Occipital lobe (tissue), 3 donors: ENCODE measurements at places on chromosomes 2 and 18.

DNA sequence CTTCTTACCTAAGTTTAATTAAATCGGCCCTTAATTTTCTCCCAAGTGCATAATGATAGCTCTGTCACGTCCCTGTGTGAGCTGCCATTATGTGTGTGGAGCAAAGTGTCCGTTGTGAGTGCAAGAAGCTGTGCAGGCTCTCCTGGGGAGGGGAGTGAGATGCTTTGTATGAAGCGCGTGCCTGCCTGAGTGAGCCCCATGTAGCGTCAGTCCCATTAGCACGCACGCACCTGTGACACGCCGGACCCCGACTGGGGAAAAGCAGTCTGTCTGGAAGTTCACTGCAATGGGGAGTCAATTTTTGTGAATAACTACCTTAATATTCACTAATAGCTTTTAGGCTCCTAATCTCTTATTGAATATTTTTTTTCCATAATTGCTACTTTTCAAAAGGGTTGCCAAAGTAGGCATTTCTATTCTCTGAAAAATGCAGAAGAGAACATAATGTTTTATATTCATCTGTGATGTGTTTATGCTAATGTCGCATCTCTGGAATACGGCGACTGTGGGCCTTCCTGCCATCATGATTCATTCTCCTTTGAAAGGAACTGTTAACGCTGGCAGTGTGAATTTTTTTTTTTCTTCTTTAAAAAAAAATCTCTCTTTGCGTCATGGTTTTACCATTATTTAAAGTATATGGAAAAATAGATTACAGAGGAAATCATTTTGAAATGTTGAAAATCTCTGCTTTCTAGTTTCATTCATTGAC lies 157.7 kb downstream of the COL4A4 start:
- DNase-seq, result no peak

- DNase-seq, result no peak
Measured at GRCh38 chr2:85269959-85270358, 57.8 kb downstream of the TGOLN2 start.

- DNase-seq, result no peak
Measured at GRCh38 chr2:61582165-61582564, 44.0 kb upstream of the XPO1 start.

DNA sequence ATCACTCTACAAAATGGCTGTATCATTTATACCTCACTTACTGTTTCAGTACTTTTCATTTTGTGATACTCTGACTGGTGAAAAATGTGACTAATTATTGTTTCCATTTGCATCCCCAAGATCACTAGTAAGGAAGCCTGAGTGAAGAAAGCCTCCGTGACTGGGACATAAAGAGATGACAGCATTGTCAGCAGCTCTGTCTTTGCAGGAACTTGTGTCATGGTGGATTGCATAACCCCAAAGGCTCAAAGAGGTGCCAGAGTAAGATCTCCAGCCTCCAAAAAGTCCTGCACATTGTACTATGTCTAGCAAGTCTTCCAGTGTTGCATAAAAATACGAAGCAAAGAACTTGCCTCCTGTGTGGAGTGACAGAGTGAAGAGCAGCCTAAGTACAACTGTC lies 187.5 kb upstream of the CRIM1 start:
- DNase-seq, result no peak

DNA sequence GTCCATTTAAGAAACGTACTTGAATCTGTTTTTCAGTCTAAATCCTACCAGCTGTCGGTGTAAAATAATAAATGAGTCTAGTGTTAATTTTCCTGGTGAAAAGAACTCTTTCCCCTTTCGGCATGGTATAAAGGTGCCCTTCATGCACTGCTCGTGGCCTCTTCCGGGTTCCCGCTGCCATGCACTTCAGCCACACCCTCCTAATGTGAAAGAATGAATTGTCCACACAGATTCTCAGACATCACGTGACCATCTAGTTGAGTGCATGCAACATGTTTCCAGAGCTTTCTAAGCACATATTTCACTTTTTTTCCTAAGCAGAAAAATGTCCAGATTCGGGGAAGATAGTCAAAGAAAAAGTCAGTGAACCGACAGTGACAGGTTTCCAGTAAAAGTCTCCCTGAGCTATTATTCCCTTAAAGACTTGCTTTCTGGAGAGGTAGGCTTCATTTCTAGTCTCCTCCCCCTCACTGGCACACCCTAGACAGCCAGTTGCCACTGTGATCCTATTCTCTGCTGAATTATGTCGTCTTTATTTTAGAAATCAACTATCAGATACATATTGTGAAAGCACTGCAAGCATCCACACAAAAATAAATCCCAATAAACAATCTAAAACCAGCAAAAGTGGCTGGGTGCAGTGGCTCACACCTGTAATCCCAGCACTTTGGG lies 65.9 kb upstream of the RPL31 start:
- DNase-seq, result no peak

DNA sequence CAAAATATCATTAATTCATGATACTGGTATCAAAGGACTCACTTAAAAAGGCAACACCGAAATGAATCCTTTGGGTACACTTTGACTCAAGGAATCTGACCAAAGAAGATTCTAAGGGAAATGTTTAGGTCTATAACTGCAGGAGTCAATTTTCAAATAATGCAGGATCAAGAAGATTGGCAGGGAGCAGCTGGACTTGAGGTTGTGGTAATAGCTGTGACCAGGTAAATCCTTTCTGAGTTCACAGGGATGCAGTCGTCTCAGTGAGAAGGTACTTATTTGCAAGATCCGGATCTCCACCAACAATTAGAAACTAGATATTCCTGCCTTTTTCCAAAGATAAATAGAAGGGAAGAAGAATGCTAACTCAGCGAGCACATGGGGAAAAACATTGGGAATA lies 96.9 kb downstream of the SCN9A start:
- no peak for DNase-seq

- no peak for DNase-seq
Measured at GRCh38 chr18:11666176-11666575, 22.9 kb upstream of the GNAL start.

DNA sequence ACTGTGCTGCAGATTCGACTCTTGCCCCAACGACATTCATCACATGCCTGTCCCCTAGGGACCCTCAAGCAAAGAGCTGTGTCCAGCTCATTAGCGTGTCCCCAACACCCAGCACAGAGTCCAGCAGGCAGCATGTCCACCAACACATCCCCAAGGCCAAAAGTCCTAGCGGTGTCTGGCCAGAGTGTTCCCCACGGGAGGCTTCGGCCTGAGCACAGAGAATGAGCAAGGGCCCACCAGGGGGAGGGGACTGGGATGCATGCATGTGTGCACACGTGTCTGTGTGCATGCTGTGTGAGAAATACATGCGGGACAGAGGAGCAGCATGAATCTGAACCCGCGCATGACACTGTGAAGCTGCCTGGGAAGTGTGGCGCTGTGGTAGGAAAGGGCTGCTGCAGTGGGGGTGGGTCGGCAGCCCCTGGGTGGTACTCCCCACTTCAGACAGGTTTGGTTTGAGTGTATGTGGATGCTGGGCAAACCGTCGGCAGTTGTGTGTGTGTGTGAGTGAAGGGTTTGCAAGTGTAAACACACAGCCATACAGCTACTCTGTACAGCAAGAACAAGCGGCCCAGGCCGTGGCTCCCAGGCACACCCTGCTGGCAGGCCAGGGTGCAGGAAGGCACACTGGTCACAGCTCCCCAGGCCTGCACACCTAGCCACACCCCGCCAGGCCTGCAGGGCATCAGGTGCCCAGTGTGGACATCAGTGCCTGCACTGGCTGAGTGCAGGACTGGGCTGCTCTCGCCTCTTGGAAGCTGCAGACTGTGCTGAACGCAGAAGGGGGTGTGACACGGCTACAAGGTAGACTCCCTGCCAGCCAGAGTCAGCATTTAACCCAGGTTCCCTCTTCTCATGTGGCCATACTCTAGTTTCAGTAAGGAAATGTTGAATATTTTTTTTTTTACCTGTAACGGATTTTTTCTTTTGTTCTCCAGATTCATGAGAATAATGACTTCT lies 19.5 kb upstream of the HES6 start:
- no peak for DNase-seq

- DNase-seq, result no peak
Measured at GRCh38 chr2:20515290-20516220, 68.7 kb downstream of the RHOB start.

DNA sequence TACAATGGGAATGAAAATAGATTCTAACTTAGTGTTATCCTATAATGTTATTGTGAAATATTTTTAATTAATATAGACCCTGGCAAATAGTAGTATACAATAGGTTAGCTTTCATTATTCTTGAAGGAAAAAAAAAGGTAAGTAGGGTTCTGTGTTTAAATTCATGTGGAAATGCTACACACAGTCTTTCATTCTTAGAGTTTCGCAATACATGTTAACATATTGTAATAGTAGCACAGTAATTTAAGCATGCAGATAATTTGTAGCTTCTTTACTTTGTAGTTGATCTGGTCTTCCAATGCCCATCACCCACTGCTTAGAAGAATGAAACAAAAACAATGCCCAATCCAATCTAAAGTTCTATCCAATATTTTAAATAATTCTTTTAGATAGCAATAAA lies 54.8 kb upstream of the MSTN start:
- DNase-seq, result no peak

DNA sequence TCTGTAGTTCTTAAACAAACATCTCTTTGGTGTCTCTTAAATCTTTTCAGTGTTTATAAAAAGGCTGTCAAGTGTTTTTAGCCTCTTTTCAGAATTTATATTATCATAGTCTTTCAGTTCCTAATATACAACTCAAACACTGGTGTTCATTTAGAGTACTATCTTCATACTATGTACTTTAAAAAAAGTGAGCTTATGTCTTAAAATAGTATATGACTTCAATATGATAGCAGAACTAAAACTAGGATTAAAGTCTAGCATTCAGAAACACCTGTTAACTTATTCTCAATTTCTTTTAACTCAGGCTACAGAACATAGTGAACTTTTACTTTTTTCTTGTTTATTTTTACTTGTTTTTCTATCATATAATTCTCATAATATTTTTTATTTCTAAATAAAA lies 14.7 kb upstream of the IKZF2 start:
- no peak for DNase-seq

DNA sequence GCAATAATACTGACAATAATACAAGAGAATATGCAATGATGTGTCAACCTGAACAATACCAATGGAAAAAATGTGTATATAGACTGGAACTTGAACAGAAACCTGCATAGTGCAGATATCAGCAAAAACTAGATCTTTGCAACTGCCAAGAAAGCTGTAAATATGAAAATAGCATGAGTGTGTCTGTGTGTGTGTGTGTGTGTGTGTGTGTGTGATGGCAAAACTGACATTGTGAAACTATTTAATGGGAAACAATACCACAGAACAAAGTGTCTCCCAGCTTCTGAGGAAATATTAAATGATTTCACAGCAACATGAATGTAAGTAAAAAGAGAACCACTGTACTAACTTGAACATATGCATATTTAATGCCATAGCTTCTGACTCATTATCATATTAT lies 558.2 kb upstream of the LINC00305 start:
- DNase-seq, result no peak

- no peak for DNase-seq
Measured at GRCh38 chr2:34787341-34787740, 1188.2 kb upstream of the FAM98A start.
